ENCODE measurements at places on chromosomes 3 and 15. TPM values are rescaled to one million over a fixed set of nuclear protein-coding genes. Genes with fewer than 3 reads are reported as not detected.
A peak's percentile ranks its signal among the peaks of the same experiment; 100 is the strongest.

- DNase-seq, result peak; percentile 46
Observed at GRCh38 chr3:159619341-159619885, 369.2 kb upstream of the IL12A start.

DNA sequence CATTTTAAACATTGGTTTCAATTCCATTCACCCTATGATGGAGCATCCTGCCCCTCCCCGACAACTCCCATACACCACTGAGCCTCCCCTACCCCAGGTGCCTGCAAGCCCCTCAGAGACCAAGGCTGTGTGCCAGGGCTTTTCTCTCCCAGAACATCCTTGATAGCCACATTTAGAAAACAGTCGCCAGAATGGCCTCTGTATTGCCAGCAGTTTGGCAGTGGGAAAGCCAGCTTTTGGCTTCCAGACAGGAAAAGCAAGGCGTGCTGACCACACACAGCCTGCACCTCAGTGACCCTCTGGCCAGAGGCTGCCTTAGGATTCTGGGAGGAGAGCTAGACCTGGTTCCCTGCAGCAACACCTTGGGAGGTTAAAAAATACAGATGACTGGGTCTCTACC, 18.2 kb upstream of the HRH1 start:
- DNase-seq, result no peak

- no peak for DNase-seq
Observed at GRCh38 chr3:108090049-108090700, 656 bp downstream of the CD47 start.

DNA sequence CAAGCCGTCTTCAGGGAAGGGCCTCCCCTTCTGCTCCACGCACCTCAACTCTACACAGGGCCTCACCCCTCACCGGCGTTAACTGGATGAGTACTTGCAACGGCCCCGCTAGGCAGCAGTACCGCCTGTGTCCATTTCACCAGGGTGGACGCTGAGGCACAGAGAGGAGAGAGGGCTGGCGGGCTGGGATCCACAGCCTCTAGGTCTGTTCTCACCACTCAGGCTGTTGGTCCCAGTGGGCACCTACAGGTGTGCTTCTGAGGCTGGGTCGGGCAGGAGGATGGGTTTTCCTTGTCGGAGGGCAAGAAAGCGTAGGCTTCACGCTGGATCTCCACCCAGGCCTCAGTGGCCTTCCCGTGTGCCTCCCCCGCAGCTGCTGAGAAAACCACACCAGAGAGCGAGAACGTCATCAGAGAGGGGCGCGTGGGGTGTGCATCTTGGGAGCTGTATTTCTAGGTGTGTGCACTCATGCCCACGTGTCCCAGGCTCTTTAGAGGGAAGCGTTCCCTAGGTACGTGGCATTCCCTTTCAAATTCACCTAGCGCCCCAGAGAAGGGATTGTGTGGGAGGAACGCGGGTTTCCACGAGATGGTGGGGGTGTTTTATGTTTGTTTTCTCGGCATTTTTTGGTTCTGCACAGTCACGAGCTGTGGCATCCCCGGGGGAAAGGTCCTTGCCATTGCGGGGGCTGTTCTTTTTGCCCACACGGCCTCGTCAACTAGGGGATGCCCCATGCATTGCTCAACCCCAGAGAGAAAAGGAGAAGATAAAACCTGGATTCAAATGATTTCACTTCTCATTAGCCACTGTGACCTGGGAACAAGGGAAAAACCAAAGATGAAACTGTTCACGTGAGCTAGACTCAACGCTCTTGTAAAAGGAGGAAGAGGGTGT, 67.7 kb downstream of the MGLL start:
- no peak for DNase-seq

DNA sequence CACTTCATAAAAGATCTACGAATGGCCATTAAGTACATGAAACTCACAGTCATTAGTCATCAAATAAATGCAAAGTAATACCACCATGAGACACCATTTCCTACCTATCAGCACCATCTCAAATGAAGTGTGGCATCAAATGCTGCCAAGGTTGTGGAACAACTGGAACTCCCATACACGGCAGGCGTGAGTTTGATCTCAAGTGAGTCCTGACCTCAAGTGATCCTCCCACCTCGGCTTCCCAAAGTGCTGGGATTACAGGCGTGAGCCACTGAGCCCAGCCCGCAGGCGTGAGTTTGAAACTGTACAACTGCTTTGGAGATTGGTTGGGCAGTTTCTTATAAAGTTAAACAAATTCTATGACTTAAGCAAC, 28.8 kb upstream of the HDAC11 start:
- no peak for DNase-seq

DNA sequence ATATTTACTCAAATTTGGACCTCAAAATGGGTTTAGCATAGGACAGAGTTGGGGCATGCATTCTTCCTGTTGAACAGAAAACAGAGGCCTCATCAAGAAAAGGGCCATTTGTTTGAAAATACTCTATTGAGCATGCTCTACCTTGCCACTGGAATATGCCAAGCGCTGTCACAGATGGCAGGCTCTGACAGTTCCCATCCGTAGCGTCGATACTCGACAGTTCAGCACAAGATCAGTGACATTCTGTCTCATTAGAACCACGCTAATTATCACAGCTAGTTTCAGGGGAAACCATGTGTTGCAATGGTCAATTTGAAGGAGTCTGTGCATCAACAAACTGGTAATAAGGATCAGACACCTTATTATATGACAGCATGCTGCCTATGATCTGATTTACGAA, 54.5 kb downstream of the SATB1 start:
- no peak for DNase-seq

GRCh38 chr3:167829071-167829470, 93.5 kb downstream of the SERPINI1 start:
- DNase-seq, result no peak

DNA sequence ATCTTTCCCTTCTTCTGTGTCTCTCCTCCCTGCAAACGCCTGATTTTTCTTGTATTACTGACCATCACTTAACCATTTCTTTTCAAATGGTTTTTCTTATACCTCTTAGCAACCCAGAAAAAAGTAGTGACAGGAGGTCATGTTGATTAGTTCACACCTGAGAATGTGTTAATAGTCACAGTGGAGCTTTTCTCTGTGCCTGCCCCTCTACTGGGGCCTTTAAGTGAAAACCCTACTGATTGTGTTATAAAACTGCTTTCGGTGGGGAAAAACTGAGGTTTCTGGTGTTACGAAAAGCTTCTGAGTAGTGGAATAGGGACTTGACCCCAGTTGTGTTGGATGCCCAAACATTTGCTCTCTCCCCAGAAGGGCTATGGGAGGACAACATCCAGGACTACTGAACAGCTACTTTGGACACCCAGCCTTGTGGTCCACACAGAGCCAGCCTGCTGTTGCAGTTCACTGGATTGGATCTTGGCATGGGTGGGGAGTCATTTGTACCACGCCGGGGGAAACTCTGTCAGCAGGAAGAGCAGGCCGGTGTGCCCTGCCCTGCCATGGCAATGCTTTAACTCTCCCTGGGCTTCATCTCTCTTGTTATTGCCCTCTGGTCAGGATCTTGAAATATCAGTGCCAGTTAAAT, 10.3 kb downstream of the GPR87 start:
- DNase-seq, result no peak

- DNase-seq, result no peak
Observed at GRCh38 chr3:77081240-77081661, 41.4 kb downstream of the ROBO2 start.

DNA sequence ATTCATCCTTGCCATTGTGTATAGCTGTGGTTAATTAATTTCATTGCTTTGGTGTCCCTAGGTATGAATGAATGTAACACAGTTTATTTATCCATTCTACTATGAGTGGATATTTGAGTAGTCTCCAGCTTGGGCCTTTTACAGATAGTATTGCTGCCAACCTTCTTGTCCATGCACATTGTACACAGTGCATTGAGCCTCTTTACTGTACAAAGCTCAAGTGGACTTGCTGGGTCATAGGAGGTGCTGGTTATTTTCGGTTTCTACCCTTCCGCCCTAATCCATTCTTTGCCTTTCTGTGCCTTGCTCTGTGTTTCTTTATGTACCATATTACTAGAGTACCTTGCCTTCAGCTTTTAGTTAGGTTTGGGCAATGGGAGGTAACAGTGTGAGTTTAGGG, 60.7 kb downstream of the DUT start:
- no peak for DNase-seq

DNA sequence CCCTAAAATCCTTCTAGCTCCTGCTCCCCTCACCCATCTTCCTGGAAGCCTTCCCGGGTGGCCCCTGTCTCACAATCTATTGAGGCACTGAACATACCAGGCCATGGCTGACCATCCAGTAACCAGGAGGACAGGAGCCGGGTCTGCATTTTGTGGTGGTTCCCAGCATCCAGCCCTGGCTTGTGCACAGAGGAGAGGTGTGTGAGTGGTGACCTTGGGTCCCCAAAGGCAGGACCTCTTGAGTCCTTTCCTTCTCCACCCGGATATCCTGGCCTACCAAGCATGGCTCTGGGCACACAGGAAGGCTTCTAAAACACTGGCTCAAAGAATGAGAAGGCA, 7.8 kb downstream of the CSK start:
- DNase-seq, result no peak

DNA sequence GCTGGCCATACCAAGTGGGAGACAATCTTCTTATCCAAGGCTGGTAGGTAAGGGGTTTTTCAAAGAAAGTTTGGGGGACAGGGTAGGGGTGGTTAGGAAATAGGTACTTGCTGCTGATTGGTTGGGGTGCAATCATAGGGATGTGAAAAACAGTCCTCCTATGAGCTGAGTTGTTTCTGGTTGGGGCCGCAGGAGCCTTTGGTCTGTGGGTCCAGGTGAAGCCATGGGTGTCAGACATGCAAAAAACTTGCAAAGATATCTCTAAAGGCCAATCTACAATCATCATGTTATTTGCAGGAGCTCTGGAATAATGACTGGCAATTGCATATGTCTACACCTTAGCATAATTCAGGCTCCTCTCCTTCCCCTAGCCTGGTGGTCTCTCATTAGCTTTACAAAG, 982.3 kb downstream of the DIPK2A start:
- DNase-seq, result no peak

- DNase-seq, result no peak
Observed at GRCh38 chr3:99545941-99546580, 92.3 kb upstream of the COL8A1 start.

GRCh38 chr3:148758303-148758884, 60.7 kb downstream of the AGTR1 start:
- no peak for DNase-seq

- peak; percentile 18 for DNase-seq
Observed at GRCh38 chr15:71278989-71279756, 163.9 kb downstream of the THSD4 start.

DNA sequence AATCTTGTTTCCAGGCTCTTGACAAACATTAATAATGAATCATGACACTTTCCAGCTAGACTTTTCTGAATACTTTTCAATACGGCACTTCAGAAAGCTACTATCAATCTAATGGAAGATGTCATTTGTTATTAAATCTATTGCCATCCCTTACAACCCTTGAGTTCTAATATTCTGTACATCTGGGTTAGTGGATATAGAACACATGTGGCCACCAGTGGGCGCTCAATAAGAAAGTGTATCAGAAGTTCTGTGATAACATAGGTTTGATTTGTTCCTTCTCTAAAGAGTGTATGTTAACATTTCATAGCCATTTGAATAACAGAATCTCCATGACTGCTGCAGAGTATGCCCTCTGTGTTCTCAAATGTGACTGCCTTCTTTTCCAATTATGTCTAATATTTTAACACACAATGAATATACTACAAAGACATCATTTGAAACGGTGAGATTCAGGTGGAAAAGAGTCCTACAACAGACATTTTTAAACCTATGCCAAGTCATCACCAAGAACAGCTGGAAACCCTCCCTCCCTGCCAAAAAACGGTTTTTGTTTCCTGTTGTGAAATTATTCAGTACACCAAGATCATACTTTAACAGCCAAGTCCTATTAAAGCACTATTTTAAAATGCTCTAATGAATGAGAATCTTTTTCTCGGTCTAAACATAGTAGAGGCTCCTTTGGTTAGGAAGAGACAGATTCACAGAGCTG, 22.2 kb downstream of the ALDH1A2 start:
- no peak for DNase-seq

DNA sequence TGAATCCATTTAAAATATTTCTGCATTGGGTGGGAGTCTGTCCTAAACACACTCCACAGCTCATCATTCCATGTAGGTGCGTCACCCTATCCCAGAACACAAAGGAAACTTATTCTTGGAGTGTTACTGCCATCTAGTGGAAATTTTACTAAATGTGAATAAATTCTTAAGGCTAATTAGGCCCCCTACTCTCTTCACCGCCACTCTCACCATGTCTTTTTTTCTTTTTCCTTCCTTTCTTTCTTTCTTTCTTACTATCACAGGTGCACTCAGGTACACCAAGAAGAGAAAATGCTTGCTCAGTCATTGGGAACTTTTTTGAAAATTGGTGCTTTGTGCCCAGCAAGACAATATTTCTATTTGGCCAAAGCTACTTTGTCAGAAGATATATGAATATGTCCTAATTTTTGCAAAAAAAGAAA, 26.4 kb upstream of the ATP8B4 start:
- peak; percentile 45 for DNase-seq

GRCh38 chr15:39184701-39185390, 396.0 kb upstream of the THBS1 start:
- DNase-seq, result no peak

GRCh38 chr3:183306798-183307671, 54.0 kb downstream of the B3GNT5 start:
- DNase-seq, result no peak

DNA sequence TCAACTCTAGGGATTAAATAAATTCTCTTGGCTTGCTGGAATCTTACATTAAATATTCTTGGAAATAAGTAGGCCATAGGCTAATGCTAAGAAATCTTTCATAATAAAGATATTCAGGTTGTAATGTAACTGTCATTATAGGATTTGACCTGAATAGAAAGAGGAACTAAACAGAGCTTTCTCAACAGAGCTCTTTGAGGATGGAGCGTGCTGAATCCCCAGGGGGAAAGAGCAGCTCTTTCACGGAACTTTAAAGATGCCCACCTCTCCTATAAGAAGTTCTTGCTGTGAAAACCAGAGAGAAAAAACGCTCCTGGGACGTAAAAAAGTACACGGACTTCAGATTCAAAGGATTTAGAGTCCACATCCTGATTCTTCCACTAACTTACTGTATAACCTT, 77.9 kb downstream of the NTRK3 start:
- no peak for DNase-seq

GRCh38 chr3:15805756-15806266, 8.0 kb upstream of the ANKRD28 start:
- DNase-seq, result no peak

DNA sequence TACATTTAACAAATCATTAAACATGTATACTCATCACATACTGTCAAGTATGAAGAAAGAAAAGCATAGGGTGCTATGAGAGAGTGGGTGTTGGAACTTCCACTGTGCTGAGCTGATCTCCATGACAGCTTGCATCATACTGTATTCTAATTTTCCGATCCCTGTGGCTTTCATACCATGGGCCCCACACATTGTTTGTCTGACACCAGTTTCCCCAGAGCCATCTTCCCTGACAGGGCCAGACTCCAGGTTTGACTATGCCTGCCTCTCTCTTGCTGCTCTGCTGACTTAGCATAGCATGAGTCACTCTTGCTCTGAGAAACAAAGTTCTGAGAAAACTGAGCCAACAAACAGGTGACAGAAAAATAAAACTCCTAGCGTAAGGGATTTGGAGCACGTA, 37.0 kb upstream of the CASR start:
- DNase-seq, result no peak

The SKIC8 gene
- polyA plus RNA-seq, result 113 TPM

The CLK3 gene
- 70.4 TPM for polyA plus RNA-seq

The BNC1 gene
- polyA plus RNA-seq, result 0.23 TPM

The POMGNT2 gene
- polyA plus RNA-seq, result 20.3 TPM

The SLC12A1 gene
- 779 TPM for polyA plus RNA-seq

The INSYN1 gene
- polyA plus RNA-seq, result 15.3 TPM

The PRR23B gene
- polyA plus RNA-seq, result not detected

The GP5 gene
- polyA plus RNA-seq, result 0.91 TPM

The DPH3 gene
- polyA plus RNA-seq, result 29.7 TPM

The DNAH12 gene
- 1.1 TPM for polyA plus RNA-seq

The FAM43A gene
- polyA plus RNA-seq, result 4.8 TPM

The OCA2 gene
- 9.8 TPM for polyA plus RNA-seq

The TMEM212 gene
- 0.09 TPM for polyA plus RNA-seq

All from left renal pelvis (tissue), 4 donors.